ENCODE measurements at places on chromosomes 5 and 9.

DNA sequence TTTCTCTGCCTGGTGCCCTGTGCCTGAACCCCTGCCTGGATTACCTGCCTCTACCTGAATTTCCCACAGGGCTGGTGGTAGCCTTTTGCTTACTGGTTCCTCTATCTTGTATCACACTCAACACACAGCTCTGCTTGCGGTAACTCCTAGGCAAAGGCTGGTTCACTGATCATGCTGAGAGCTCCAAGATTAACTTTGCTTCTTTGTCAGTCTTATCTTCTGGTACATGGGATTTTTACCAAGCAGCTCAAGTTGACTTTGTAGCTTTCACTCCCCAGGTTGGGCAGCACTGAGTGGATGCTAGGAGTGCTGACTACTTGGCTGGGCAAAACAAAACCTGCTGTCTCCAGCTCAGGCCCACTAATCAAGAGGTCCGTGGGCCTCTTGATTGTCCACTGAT, 145.9 kb upstream of the GLRA1 start:
- DNase-seq = no peak

DNA sequence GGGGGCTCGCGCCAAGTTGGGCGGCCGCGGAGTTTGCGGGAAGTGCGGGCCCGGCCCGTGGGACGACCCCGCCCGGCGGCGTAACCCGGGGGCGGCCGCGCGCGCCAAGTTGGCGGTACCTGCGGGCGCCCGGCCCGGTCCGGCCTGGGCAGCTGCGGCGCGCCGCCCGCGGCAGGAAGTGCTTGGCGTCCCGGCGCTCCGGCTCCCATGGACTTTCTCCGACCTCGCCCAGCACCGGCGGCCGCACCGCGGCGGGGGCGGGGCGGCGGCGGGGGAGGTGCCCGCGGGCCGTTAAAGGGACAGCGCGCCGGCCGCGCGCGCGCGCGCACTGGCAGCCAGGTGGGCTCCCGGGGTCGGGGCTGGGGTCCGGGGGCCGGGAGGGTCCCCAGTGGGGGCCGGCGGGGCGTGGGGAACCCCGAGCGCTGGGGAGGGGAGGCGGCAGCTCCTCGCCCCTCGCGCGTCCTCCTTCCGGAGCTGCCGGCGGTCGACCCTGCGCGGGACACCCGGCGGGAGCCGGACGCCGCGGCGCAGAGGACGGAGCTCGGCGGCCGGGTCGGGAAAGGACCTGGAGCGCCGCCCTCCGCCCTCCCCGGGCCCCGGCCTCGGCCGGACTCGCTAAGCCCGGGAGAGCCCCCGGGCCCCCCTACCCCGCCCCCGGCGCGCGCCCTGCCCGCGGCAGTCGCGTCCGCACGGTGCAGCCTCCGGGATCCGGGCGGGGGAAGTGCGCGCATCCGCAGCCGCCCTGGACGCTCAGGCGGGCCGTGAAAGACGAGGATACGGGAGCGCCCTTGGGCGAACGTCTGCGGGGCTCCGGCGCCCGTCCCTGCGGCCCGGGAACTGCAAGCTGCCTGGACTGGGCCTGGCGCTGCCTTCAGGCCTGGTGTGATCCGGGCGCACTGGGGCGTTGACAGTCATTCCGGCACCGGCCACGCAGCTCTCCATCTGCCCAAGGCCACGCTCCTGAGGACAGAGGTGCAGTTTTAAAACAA, at the start of gene NACC2:
NACC2 (minus strand) TSS at position 220 of the 989 bp plus-strand sequence. CDS start 44,768 bp downstream, outside the sequence.
- DNase-seq = peak; percentile 79

DNA sequence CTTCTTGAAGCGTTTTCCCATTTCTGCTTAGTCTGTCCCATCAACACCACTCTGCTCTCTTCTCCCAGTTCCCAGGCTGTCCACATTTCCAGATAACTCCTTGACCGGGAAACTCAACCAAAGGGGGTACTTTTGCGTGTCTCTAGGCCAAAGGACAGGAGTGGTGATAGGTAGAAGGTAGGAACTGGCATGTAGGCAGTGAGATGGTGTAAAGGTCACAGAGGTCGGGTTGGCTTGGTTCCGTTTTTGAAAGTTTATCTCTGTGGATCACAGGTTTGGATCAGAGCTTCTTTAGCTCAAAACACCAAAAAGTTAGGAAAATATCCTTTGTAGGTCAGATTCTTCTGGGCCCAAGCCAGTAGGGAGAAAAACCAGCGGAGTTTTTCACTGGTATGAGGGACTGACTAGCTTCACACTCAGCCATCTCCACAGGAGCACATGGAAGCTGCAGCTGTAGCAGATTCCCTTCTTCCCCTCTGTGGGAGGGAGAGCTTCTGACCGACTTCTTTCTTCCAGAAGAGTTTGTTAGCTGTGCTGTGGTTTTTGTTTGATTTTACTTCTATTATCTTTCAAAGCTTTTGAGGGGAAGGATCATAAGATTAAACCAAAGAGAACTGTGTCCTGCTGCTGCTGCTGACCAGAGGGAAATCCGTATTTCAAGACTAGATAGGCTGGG, 98.4 kb upstream of the DMRT1 start:
- DNase-seq = no peak

- DNase-seq = peak; percentile 59
Observed at GRCh38 chr5:151480384-151481293, 33.2 kb downstream of the SLC36A1 start.

DNA sequence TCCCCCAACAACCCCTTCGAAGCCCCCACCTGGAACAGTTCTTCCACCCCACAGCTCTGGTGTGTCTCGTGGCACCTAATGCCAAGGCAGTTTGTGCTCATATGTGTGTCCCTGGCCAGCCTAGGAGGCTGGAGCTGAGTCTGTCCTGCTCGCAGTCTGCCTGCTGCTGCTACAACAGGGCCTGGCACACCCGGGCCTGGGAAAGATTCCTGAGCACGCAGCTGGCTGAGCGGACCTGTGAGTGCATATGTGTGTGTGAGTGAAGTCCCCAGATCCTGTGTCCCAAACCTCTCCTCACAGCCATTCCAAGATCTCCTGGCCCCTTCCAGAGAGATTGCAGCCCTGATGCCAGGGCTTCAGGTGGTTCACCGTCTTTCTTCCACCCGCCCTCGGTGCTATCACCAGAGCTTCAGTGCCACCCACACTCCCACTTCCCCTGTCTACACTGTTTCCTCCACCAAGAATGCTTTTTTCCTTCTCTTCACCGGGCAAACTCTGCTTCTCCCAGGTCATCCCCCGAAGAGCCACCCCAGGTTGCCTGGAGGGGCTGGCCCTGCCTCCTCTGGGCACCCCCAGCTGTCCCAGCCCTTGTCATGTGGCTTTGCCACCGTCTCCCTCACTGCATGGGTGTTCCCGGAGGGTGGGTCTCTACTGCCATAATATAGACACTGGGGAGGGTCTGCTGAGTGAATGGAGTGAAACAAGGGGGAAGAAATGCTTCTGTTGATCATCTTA, 28.4 kb downstream of the LMX1B start:
- DNase-seq = no peak

- DNase-seq = peak; percentile 93
Observed at GRCh38 chr5:100535060-100536005, at the start of gene FAM174A. FAM174A (plus strand) TSS chr5:100535374; CDS start chr5:100535531, 157 bp downstream.

DNA sequence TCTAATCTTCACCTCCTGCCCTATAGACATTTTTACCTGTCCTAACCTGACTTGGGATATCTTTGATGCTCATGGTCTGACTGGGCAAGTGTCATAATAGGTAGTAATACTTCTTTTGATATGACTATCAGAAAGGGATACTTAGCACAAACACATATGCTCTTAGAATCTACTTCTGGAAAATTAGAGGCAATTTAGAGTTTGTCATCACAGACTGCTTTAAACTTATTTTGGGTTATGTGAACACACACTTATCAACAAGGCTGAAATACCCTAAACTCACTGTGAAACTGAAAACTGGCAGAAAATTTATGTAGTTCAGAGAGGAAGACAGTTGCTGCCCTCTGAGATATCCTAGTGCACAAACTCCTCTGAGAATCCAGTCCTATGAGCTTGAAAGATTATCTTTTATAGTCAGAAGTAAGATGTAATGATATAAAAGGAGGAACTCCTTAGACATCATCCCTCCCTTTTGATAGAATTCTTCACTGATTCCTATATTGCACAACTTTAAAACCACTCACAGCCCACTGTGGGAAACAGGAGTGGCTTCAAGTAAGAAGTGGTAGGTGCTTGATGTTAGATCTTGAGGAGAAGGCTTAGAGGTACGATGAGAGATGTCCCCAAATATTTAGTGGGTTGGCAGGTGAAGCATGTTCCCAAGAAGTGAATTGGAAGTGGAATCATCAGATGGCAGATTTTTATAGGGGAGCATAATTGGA, 273.3 kb downstream of the MAN2A1 start:
- DNase-seq = no peak

DNA sequence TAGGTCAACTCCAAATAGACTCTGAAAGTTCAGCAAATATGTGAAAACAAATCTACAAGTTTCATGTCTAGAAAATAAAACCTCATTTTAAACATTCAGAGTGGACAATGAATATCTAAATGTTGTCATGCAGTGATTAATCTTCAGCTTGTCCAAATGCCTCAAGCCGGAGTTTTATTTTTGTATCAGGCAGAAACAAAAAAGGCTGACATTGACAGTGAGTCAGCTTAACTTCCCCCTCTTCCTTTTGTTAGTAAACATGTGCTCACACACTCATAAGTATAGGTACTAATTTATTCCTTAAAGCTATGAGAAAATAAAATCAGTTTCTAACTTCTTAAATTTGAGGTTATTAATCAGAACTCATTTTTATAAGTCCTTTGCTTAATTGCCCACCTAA, 467.9 kb upstream of the DAB2 start:
- peak; percentile 69 for DNase-seq

- DNase-seq = peak; percentile 89
Observed at GRCh38 chr5:139648205-139649081, at the start of gene CXXC5. CXXC5 (plus strand) TSS chr5:139648349; CDS start chr5:139680524, 32,175 bp downstream.

DNA sequence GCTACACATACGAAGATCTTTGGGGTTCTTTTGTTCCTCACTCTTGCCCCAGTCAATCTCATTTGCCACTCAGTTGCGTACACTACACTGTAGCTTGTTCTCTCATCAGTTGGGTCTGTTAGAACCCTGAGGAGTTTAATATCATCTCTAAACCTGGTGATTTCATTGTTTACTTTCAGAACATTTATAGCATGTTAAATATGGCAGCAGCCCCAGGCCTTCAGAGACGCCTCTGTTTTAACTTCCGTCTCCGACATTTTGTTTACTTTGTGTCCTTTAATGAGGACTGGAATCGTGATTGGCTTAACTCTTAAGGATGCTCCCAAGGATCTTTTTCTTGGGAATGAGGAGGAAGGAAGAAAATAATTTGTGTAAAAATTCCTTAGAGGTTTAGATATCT, 510.1 kb downstream of the NR2F1-AS1 start:
- DNase-seq = no peak

DNA sequence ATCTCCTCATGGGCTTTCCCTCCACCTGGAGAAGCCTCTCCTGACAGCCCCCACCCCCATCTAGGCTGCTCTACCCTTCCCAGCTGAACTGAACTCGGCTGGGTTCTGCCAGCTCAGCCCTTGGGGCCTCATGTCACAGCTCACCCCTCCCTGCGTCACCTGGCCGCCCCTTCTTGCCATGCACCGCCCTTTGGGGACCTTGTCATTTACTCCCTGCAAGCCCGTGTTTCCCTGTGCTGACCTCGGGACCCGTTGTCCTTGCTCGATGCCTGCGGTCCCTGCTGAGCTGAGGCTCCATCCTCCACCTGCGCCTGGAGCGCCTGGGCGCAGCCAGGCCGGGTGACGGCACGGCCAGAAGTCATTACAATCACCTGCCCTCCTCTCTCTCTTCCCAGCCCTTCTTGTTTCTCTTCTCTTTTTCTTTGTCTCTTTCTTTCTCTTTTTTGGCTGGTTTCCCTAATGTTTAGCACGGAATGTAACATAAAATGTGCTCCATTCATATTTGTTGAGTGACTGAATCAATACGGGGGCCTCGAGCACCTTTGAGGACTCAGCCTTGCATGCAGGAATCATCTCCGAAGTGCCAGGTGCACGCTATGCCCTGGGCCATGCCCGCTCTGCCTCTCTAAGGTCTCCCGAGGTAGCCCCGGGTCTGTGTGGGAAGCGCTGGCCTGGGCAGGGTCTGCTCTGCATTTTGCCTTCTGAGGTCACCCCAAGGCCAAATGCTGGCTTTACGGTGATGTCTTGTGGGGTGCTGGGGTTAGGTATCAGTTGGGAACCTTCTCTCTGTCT, 48.1 kb upstream of the COL5A1 start:
- no peak for DNase-seq

DNA sequence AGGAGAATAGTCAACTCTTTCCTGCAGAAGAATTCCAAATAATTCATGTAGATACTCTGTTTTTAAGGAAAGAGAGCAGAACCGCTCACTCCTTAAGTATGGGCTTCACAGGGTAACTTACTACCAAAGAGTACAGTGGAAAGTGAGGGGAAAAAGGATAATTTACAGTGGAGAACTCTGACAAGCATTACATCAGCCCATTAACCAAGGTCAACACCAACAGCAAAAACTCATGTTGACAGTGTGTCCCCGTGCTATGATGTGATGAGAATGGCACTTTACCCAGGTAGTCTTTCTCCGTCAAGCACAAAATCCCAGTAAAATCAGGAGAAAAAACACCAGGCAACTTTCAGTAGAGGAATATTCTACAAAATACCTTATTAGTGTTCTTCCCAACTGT, 104.3 kb downstream of the ADCY2 start:
- DNase-seq = no peak

DNA sequence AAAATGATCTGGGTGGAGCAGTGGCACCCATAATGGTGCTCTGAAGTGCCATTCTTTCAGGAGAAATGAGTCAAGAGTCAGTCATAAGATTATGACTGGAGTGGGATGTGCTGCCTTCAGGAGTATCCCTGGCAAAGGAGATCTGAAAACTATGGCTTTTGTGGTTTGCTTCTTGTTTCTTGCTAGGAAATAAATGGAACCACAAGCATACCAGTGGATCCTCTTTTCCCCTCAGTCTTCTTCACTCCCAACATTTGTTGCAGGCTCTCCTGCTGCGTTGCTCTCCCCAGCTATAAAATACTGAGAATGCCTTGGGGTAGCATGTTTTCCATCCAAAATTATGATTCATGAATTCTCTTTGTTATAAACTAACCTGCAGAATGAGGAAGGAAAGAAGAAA, 199.1 kb downstream of the NNT start:
- peak; percentile 5 for DNase-seq

GRCh38 chr9:127966416-127967150, 14.2 kb downstream of the EEIG1 start:
- DNase-seq = no peak

DNA sequence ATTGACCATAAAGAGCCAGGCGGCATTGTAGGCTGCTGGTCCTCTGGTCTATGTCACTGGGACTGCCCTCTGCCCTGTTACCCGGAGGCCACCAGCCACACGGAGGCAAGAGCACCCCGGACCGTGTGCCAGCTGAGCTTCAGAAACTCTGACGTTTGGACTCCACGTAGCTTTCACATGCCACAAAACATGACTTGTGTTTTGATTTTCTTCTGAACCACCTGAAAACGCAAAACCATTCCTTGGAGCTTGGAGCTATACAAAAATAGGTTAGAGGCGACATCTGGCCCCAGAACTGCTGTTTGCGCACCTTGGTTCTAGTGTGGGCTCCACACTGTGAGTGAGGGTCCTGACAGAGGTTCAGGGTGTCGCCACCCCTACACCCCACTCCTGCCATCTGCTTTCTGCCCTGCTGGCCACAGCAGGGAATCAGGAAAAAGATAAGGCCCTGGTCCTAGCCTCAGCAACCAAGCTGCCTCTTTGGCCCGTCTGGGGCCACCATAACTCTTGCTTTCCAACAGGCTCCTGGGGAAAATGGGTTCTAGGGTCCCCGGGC, 151.3 kb upstream of the IRX2 start:
- no peak for DNase-seq

Data from iris pigment epithelial cell (primary cell).